ENCODE measurements at places on chromosomes 16 and 17.
A peak's percentile ranks its signal among the peaks of the same experiment; 100 is the strongest.

DNA sequence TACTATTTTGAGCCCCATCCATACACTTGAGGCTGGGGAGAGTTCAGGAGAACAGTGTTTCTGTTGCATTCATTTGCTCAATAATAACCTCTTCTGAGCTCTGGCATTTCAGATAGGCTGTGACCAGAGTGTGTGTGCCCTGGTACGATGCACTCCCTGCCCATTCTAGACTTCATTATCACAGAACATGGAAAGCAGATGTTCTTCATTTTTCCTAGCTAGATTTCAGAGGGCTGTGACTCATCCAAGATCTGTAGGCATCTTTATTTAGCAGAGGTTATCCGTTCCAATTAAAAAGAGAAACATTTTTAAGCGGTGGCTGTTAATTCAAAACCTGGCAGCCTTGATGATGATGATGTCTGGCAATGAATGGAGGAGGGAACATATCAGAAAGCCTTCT, 228.8 kb upstream of the EEF2KMT start:
- DNase-seq, result no peak

DNA sequence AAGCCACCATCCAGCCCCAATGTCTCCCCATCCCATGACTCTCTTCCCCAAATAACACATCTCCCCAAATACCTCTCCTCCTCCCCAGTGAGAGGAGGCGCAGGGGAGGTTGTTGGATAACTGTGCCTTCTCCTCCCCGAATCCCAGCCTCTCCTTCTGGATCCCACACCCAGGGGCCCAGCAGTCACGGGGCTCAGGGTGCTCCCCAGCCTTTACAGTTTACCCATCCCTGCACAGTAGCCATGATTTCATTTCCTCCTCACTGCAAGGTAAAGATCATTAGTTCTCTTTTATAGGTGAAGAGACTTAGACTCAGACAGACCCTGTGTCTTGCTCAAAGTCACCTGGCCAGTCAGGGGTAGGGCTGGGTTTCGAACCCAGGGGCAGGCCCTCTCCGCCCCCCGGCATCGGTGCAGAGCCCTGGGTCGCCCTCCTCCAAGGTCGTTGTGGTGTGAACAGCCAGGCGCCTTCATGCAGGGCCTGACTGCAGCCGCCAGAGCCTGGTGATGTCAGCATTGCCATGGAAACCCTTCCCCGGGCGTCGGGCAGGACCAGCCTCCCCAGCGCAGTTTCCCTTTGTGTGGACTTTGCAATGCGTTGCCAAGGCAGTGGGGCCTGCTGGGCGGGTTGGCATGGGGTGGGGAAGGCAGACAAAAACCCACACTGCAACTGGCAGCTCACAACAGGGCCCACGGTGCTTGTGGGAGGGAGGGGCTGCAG, 53.3 kb upstream of the TOB1 start:
- peak; percentile 30 for DNase-seq

GRCh38 chr16:72044296-72044695, 10.0 kb upstream of the HP start:
- no peak for DNase-seq

GRCh38 chr17:80503031-80503430, 26.6 kb upstream of the NPTX1 start:
- DNase-seq, result no peak

DNA sequence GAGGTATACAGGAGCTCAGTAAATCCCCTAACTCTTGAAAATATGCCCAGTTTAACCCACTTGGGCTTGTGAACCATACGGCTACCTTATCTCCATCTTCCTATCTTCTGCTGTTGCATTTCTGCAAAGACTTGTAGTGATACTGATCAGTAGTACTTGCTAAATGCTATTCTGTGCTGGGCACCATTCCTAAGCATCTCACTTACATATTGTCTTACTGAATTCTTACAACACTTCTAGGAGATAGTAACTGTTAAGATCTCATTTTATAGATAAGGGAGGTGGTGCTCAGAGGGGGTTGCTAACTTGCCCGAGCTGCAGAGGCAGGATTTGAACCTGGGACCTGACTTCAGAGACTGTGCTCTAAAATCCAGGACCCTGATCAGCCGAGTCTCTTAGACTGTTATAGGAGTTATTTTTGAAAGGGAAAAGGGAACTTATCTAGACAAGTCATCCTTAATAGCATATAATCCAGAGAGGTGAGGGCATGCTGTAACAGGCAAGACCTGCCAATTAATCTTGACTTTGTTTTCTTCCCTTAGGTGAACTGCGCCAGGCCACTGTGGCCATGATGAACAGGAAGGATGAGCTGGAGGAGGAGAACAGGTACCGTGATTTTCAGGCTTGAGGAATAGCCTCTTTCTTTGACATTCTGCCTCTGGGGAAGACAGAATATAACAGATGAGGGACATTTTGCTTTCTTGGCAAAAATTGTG, 149.7 kb downstream of the SNX29 start:
- no peak for DNase-seq

DNA sequence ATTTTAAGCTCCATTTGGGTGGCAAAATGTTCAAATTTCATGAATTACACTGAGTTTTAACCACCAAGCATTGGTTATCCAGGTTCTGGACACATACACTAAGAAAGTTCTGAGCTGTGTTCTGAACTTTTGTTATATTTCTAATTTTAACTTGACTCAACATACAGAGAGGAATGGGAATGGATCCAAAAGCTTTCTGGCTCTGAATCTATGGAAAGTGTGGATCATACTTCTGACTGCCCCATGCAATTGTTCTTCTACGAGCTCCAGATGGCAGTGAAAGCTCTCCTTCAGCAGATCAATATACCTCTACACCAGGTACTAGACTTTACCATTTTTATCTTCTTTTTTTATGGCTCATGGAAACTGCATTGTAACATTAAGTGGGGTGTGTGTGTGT, 113.0 kb upstream of the NOG start:
- no peak for DNase-seq

DNA sequence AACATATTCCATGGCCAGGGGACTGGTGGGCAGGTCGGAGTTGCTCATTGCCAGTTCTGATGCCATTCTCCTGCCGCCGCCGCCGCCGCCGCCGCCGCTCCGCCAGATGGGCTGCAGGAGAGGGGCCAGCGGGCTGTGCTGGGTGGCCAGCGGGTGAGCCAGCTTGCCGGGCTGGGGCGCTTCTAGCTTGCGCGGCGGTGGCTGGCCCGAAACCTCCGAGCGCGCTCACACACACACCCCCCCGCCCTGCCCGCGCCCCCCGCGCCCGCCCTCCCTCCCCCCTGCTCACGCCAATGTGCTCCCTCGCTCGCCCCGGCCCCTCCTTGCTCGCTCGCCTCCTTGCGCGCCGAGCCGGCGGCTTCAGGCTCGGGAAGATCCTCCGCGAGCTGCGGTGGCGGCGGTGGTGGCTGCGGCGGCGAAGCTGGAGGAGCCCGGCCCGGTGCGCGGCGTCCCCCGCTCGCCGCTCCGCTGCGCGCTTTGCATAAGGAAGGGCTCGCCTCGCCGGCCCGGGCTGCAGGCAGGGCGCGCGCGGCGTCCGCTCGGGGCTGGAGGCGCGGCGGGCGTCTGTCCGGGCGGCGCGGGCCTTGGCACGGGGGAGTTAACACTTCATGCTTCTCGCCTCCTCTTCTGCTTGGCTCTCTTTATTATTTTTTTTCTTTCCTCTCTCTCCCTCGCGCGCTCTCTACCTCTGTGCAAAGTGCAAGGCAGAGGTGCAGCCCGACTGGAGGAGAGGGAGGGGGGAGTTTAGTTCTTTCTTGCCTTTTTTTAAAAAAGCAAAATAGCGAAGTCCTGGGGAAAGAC, 500 bp downstream of the MAF start:
- no peak for DNase-seq

GRCh38 chr17:82231312-82231561, 2.4 kb downstream of the SLC16A3 start:
- no peak for DNase-seq

DNA sequence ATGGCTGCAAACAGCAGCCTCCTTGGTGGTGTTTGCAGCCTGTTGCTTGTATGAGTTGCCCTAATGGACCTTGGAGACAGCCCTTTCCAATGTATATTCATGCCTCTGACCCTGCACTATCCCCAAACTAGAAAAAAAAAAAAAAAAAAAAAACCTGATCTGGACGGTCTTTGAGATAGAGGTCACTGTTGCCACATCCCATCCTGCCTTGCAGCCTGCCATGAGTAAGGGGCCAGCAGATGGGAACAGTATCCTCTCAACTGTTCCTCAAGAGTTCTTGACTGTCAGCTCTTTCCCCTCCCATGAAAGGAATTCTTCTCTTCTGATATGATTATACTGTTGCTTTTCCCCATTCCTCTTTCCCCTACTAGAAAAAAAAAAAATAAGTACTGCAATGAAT, 152.4 kb downstream of the SSH2 start:
- DNase-seq, result no peak

- DNase-seq, result no peak
These were observed 36.4 kb upstream of the HSBP1 start for GRCh38 chr16:83771306-83771942.

DNA sequence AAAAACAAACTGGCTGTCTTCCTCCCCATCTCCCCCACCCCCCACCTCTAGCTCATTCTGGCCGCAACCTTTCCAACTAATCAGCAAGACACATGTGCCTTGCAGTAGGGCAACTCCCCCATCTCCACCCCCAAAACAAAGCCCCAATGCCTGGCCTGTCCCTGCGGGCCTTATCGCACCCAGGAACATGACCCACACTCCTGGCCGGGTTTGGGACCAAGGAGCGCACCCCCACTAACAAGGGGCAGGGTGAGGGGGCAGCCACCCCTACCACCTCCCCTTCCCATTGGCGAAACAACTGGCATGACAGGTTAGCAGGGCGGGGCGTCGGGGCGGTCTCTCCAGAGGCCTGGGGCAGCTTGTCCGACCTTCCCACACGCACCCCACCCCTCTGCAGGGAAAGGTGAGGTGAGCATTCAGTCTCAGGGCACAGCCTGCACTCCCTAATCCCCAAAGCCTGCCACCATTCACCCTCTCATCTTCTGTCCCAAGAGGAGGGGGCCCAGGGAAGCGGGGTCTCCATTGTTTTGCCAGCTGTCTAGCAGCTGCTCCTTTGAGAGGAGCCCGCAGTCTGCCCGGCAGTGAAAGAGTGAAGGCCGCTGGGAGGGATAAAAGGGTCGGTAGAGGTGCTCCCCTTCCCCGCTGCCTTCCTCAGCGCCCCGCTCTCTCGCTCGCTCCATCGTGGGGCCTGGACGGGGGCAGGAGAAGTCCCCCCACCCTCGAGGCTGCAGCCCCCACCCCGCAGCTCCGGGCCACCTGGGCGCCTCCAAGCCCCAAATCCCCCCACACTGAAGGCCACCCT, 765 bp downstream of the MYO18A start:
- DNase-seq, result no peak

DNA sequence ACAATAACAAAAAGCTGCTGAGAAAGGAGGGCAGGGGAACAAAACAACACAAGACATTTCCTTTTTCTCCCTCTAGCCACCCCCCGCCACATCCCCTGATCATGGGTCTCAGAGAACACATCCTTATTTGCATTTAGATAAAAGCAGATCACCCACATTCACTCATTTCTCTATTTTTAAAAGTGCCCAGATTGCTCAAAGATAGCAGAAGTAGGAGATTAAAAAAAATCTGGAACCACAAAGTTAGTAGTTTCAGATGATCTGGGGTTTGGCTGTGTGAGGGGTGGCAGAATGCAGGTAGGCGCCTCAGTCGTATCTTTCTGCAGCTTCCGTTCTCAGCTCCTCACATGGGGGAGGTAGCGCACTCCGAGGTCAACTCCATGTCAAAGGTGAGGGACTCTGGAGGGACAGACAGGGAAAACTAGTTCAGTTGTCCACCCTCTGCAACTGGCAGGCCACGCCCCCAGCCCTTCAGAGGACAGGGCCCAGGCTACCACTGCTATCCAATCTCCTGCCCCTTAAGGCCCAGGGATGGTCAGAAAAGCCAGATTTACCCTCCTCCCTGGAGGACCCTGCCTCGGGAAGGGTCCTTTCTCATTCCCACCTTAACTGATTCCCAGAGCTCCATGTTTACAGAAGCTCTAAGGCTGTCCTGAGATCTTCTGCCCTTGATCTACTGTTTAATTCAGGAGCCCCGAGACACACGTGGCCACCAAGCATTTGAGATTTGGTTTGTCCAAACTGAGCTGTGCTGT, 27.3 kb downstream of the STAT5A start:
- no peak for DNase-seq

DNA sequence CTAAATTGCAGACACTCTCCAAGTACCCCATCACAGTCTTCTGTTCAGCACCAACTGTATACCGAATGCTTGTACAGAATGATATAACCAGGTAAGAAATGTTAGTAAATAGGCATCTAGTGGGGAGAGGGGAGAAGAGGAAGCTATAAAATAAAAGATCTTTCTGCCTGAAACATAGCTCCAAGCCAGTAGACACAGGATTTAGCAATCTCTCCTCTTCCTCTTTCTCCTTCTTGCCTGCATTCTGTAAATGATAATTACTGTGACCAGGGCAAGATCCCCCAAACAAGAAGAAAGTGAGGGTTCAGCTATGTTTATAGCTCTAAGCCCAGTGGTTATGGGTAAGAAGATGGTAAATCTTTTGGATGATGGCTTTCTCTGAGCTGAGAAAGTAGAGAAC, 17.9 kb downstream of the ACSM3 start:
- DNase-seq, result no peak

DNA sequence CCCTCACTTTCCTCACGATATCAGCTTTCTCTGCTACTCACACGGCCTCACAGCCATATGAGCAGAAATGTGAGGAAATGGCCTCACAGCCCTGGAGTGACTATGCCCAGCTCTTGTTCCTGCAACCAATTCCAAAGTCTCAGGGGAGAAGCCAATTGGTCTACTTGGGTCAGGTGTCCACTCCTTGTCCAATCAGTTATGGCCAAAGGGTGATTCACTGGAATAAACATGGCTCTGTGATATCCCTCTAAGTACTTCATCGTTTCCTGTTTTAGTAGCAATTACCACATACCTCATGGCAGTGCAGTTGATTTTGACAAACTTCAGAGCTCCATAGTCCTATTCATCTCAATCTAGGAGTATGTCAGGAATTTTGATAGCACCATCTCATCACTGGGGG, 195.4 kb downstream of the KATNIP start:
- DNase-seq, result no peak

DNA sequence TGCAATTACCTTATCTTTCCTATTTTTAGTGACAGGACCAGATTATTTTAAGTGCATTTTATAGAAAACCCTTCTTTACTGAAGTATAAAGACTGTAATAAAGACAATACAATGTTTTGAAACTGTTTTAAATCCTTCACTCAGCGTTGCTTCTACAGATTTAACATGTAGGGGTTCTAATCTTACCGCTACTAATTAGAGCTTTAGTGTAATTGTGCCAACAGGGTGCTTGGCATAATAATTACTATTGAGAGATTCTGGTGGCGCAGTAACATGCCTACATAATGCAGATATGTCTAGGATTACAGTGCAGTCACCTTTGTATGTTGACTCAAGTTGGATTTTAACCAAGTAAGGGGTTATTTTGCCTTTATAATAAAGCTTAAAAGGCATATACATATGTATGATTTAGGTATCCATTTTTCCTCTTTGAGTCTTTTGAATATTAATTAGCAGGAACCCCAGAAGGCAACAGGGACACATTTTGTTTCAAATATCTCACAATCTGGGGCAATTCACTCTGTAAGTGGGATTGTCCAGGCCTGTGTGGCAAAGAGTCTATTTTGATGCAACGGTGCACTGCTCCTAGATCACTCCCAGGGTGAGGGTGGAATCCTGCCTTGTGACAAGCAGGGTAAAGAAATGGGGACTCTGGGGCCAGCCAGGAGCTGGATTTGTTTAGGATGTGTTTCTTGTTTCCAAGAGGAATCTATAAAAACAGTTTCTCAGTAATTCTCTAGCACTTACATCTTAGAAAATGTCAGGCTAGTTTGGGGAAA, 604.7 kb upstream of the SALL1 start:
- no peak for DNase-seq
